Left colon (tissue), 2 donors: ENCODE measurements at places on chromosomes 3 and 15. TPM values are rescaled to one million over a fixed set of nuclear protein-coding genes. Genes with fewer than 3 reads are reported as not detected.
A peak's percentile ranks its signal among the peaks of the same experiment; 100 is the strongest.

Gene TEX55
- total RNA-seq = not detected

Gene CATSPER2
- 9.0 TPM for total RNA-seq

Gene TERC
- 4.8 TPM for total RNA-seq

Gene CHRNA3
- total RNA-seq = 4.6 TPM

Gene C3orf52
- total RNA-seq = 35.8 TPM

Gene GOLGA6B
- total RNA-seq = not detected

Gene PLA1A
- 1.3 TPM for total RNA-seq

Gene SCAPER
- 27.9 TPM for total RNA-seq

Gene GOLGA8M
- total RNA-seq = not detected

Gene GABRR3
- total RNA-seq = not detected

Gene ZSCAN2
- 8.2 TPM for total RNA-seq

Gene P3H2
- total RNA-seq = 46.4 TPM

Gene MESP2
- 1.0 TPM for total RNA-seq

GRCh38 chr15:39362821-39363561, 217.9 kb upstream of the THBS1 start:
- no peak for DNase-seq

DNA sequence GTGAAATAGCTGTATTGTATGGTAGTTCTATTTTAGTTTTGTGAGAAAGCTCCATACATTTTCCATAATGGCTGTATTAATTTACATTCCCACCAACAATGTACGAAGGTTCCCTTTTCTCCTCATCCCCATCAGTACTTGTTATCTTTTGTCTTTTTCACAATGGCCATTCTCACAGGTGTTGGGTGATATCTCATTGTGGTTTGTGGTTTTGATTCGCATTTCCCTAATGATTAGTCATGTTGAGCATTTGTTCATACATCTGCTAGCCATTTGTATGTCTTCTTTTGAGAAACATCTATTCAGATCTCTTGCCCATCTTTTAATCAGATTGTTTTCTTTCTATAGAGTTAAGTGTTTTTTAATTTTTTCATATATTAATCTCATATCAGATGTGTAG, 931.9 kb downstream of the IGSF11 start:
- DNase-seq = no peak

GRCh38 chr15:83305704-83306291, 21.3 kb upstream of the BNC1 start:
- DNase-seq = no peak

DNA sequence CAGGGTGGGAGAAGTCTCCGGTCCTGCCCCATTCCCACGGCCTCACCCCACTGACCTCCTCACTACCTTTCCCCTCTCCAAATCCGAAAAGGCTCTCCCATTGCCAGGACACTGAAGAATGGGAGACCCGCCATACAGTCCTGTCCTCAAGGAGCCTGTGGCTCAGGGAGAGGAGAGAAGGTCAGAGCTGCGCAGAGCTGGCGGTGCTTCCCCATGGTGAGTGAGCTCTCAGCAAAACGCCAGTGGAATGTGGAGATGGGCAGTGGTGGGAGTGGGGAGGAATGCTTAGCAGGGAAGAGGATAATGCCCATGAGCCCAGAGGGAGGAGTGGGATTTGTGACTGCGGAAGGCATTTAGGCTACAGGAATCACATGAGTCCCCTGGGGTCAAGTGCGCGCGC, 20.1 kb downstream of the FAM43A start:
- DNase-seq = no peak

- DNase-seq = no peak
These were observed 142.0 kb upstream of the CBLB start for GRCh38 chr3:106010829-106011228.

- DNase-seq = peak; percentile 91
These were observed at the start of gene SEMA3B for GRCh38 chr3:50268703-50269451. SEMA3B (plus strand) TSS chr3:50269147; CDS start chr3:50269241, 94 bp downstream.

DNA sequence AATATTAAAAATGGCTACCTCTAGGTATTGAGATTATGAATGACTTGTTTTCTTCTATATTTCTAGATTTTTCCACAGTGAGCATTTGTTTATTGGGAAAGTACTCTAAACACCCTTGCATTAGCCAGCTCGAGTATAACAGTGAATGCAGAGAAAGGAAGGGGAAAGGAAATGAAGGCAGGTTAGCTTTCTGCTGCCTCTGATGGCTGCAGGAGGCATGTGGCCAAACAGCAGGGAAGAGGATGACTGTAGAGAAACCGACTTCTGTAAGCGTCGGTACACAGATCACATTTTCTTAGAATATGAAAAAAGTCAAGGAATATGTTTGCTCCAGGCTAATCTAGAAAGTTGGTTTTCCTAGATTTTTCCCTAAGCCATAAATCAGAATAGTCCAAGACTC, 19.8 kb downstream of the GNB5 start:
- no peak for DNase-seq

- no peak for DNase-seq
These were observed 264.0 kb upstream of the DPH6 start for GRCh38 chr15:35810007-35810406.

- no peak for DNase-seq
These were observed 629 bp upstream of the NOX5 start for GRCh38 chr15:69013726-69014406.

GRCh38 chr3:179018808-179019207, 52.8 kb downstream of the ZMAT3 start:
- no peak for DNase-seq

- no peak for DNase-seq
These were observed 692 bp downstream of the PSMD2 start for GRCh38 chr3:184299488-184300377.

GRCh38 chr3:177862962-177863491, 665.7 kb upstream of the TBL1XR1 start:
- DNase-seq = no peak

DNA sequence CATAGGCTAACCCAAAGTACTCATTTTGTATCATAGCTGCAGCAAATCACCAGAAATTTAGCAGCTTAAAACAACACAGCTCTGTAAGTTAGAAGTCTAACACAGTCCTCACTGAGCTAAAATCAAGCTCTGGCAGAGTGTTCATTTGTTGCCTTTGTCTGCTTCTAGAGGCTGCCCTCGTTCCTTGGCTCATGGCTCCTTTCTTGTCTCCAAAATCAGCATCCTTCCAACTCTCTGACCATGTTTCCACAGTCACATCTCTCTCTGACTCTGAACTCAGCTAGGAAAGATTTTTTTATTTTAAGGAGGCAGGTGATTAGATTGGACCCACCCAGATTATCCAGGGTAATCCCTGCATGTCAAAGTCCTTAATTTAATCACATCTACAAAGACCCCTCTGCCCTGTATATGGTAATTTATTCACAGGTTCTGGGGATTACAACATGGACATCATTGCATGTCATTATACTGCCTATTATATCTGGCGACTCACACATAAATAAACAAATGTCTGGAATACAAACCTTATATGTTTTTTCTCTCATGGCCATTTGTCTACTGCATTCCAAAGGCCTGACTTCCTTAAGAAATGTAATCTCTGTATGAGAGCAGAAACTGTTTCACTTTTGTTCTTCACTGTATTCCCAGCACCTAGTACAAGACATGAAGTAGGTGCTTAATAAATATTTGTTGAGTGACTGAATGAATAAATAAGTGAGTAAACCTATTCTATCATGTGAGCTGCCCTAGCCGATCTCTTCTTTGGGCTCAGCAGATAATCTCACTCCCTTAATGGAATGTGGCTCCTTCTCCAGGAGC, 15.1 kb upstream of the UACA start:
- no peak for DNase-seq

DNA sequence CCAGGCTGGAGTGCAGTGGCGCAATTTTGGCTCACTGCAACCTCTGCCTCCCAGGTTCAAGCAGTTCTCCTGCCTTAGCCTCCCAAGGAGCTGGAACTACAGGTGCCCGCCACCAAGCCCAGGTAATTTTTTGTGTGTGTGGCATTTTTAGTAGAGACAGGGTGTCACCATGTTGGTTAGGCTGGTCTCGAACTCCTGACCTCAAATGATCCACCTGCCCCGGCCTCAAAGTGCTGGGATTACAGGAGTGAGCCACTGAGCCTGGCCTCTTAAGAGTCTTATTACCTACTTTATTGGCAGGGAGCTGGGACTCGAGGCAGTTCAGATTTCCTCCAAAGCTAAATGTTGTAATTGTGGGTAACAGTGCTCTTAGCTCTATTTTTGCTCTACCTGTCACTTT, 16.4 kb downstream of the PXYLP1 start:
- DNase-seq = no peak

DNA sequence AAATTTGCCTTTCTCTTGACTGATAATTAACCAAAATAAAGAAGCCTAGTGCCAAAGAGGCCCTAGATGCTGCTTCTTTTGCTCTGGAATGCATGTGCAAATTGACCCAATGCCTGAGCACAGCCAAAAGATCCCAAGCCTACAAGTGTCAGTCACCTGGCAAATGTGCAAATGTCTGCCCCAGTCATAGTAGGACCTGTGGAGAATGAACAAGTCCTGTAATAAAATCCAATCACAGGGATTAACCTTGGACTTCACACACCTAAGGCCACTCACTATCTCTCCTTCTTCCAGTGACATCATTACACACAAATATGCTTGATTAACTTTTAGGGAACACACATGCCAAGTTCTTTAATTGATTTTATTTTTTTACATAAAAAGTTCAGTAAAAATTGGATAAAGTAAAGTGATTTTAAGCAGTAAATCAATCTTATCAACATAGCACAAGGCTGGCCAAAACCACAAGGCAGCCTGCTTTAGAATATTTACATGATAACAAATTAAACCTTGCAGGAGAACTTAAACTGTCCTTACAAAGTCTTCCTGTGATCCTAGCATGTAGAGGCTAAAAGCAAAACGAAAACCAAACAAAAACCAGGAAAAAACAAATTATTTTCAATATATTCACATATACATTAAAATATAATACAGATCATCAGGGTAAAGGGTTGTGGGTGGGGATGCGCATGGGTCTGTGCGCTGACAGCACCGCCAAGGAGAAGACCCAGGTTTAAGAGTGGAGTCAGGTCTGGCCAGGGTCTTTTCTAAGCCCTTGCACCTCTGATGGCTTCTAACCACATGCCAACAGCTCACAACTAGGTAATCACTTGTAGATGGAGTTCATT, 36.8 kb downstream of the NBEAL2 start:
- DNase-seq = no peak

GRCh38 chr15:52731732-52732470, 52.7 kb upstream of the ATOSA start:
- no peak for DNase-seq

DNA sequence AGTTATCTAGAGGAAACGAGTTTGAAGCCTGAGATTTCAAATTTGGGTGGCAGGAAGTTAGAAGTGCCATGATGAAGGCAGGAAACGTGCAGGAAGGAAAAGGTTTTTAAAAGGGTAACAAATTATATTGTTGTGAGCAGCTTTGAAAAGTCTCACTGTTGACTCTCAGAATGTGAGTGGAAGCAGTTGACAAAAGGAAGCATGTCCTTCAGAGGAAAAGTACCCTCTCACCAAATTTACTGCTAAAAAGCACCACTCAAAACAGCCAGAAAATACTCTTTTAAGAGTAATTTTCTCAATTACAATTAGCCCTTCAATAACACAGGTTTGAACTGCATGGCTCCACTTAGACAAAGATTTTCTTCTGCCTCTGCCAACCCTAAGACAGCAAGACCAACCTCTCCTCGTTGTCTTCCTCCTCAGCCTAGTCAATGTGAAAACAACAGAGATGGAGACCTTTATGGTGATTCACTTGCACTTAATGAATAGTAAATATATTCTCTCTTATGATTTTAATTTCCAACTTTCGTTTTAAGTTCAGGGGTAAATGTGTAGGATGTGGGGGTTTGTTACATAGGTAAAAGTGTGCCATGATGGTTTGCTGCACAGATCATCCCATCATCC, 117.1 kb upstream of the LIPC start:
- no peak for DNase-seq

DNA sequence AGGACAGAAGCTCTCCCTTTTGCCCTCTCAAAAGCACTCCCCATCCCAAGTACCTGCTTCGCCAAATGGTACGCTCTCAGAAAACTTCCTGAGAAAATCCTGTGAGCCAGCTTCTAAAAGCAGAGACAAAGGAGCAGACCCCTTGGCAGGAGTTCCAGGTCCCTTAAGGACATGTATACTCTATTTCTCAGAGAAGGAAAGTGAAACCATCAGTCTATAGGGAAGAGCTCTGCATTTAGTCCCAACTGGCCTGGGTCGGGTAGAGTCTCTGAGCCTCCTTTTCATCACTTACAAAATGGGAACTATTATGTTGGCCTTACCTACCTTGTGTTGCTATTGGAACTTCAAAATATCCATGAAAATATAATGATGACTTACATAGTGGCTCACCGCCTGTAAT, 19.7 kb downstream of the DAPK2 start:
- no peak for DNase-seq

GRCh38 chr3:54358316-54358715, 236.0 kb downstream of the CACNA2D3 start:
- DNase-seq = no peak

- no peak for DNase-seq
These were observed 607.7 kb downstream of the PYDC2 start for GRCh38 chr3:192068464-192069254.

DNA sequence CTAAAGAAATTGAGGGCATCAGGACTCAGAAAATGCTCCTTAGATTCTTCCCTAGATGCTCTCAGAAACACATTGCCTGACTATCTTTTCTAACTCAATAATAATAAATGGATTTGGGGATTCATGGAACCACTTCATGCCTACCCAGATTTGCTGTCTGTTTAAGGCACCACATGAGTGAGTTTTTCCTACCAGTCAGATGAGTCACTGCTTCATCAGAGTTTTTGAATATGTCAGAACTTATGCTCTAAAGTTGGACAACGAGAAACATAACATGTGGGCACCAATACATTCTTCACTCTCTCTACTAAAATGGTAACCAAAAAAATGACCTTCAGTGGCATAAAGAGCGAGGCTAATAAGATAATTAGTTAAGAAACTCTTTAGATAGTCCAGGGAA, 1135.1 kb downstream of the TUSC7 start:
- DNase-seq = no peak

- no peak for DNase-seq
These were observed 51.5 kb downstream of the CEMIP start for GRCh38 chr15:80830677-80831076.

DNA sequence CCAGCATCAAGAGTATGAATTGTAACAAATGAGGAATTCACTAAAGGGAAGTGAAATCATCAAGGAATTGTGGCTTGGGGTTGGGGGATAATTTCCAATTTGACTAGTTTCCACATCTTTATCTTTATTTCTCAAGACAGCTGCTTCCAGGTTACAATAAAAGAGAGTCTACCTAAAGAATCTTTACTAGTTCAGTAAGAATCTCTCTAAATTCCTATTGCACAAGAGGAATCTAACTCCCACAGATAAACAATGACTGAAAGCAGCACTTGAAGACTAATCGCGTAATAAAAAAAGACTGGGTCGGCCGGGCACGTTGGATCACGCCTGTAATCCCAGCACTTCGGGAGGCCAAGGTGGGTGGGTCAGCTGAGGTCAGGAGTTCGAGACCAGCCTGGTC, 194.4 kb downstream of the KBTBD8 start:
- DNase-seq = no peak

GRCh38 chr15:59609730-59610712, 1.6 kb upstream of the GCNT3 start:
- peak; percentile 36 for DNase-seq

DNA sequence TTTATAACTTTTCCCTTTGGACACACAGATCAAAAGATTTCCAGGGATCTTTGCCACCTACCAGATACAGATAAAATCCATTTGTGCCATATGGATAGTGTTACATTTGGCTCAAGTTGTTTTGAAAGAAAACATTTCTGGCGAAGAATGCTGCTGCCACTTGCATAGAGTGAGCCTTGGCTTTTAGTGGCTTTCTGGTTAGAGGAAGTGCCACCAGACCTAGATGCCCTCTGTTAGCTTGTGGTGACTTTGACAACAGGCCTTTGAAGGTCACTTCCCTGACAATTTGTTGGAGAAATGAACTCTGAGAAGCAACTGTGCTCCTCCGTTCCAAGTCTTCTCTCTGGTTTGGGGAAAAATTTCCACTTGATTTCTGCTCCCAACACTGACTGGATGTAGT, 158.0 kb downstream of the CHST2 start:
- DNase-seq = no peak
